ENCODE measurements at places on chromosomes 2 and 18.

GRCh38 chr2:148161909-148162435 is 141.1 kb downstream of the MBD5 start:
- DNase-seq: no peak

GRCh38 chr2:11411768-11412448 is 54.1 kb downstream of the E2F6 start:
- no peak for DNase-seq

DNA sequence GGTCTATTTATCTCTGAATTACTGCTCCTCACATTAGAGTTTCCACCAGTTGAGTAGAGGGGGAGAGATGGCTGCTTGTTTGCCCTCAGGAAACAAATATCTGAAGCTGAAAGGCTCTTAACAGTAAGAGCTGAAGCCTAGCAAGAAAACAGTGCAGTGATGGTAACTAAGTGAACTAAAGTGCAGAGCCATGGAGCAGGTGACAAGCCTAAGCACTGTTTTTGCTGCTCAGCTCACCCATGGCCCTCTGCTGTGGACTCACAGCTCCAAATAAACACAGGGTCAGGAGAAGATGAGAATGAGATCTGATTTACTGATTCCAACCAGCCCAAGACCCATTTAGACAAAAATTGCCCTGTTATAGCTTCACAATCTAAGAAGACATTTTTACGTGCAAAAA is 118.4 kb downstream of the ETAA1 start:
- DNase-seq: no peak

DNA sequence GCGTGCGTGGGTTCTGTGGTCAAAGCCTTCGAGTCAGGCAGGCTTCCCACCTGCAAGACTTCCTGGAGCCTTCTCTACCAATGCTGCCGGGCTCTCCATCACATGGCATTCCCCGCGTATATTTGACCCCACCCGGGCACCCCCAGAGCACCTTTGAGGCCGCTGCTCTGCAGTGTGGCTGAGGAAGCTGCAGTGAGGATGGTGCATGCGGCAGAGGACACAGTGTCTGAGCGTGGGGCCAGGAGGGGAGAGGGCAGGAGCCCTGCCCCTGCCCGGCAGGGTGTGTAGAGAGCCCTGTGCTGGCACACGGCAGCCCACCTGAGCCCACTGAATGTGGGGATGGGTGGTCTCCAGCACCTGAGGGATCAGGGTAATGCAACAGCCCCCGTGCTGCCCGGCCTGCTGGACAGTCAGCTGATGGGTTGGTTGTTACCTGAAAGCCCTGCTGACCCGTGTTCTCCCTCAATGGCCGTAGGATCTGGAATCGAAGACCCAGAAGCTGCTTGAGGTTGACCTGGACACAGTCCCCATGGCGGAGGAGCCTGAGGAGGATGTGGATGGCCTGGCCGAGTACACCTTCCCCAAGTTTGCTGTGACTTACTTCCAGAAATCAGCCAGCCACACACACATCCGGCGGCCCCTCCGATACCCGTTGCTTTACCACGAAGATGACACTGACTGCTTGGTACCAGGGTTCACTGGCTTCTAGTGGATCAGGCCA is 36.8 kb upstream of the GPR17 start:
- no peak for DNase-seq

- DNase-seq: no peak
These were observed 175.9 kb downstream of the NBAS start for GRCh38 chr2:15385184-15385583.

DNA sequence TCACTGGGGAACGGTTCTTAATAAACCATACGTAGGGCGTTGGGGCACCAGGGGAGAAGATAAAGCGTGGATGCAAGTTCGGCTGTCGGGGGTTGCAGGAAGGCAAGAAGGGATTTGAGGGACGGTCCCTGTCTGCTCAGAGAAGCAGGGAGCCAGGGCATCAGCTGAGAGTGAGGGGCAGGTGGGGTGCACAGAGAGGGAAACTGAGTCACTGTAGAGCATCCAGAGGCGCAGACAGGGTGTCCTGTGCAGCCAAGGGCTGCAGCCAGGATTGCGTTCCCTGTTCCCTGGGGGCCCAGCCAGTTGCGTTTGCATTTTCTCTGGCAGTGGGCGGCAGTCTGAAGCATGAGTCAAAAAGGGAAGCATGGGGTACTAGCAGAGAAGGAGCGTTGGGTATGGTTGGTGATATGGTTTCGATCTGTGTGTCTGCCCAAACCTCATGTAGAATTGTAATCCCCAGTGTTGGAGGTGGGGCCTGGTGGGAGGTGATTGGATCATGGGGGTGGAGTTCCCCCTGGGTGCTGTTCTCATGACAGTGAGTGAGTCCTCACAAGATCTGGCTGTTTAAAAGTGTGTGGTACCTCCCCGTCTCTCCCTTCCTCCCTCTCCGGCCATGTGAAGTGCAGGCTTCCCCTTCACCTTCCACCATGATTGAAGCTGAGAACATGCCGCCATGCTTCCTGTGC is 202.9 kb downstream of the NDUFA10 start:
- DNase-seq: no peak

GRCh38 chr2:172849519-172850217 is 114.0 kb downstream of the RAPGEF4 start:
- DNase-seq: no peak

GRCh38 chr2:156845806-156846558 is 409.8 kb downstream of the GPD2 start:
- no peak for DNase-seq

- no peak for DNase-seq
These were observed 1132.4 kb upstream of the CDH2 start for GRCh38 chr18:29309366-29309765.

GRCh38 chr2:101806123-101806522 is 108.6 kb downstream of the MAP4K4 start:
- no peak for DNase-seq
